HCT116 (cell line): ENCODE measurements at places on chromosomes 1 and 21.

GRCh38 chr21:21415741-21416140 lies 417.5 kb downstream of the NCAM2 start:
- no peak for DNase-seq

DNA sequence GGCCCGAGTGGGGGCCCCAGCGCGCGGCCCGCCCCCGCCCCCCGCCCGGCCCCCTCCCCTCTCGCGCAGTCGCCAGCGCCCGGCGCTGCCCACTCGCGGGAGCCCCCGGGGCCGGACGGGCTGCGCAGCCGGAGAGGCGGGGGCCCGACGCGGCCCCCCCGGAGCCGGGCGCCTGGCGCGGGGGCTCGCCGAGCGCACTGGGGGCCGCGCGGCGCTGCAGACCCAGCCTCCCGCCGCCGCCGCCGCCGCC lies 146 bp upstream of the ZNF362 start:
- no peak for DNase-seq

DNA sequence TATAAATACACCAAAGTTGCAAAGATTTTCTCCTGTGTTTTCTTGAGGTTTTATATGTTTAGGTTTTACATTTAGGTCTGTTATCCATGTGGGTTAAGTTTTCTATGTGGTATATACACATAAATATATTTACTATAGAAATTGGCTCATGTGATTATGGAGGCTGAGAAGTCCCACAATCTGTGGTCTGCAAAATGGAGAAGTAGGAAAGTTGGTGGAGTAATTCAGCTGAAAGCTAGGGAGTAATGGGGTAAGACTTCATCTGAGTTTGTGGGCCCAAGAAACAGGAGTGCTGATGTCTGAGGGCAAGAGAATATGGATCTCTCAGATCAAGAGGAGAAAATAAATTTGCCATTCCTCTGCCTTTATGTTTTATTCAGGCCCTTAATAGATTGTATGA lies 146.0 kb downstream of the GPATCH2 start:
- no peak for DNase-seq

GRCh38 chr1:241518476-241519307 lies 863 bp downstream of the FH start:
- no peak for DNase-seq

GRCh38 chr21:44919111-44919912 lies 1.4 kb downstream of the ITGB2 start:
- DNase-seq: no peak

DNA sequence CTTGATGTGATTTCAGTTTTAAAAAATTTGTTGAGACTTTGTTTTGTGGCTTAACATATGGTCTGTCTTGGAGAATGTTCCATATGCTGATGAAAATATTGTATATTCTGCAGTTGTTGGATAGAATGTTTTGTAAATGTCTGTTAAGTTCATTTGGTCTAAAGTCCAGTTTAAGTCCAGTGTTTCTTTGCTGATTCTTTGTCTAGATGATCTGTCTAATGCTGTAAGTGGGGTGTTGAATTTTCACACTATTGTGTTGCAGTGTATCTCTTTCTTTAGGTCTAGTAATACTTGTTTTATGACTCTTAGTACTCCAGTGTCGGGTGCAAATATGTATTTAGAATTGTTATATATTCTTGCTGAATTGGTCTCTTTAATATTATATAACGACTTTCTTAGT lies 10.9 kb upstream of the MPC2 start:
- no peak for DNase-seq

- no peak for DNase-seq
Measured at GRCh38 chr1:32179193-32179442, 357 bp upstream of the TXLNA start.

DNA sequence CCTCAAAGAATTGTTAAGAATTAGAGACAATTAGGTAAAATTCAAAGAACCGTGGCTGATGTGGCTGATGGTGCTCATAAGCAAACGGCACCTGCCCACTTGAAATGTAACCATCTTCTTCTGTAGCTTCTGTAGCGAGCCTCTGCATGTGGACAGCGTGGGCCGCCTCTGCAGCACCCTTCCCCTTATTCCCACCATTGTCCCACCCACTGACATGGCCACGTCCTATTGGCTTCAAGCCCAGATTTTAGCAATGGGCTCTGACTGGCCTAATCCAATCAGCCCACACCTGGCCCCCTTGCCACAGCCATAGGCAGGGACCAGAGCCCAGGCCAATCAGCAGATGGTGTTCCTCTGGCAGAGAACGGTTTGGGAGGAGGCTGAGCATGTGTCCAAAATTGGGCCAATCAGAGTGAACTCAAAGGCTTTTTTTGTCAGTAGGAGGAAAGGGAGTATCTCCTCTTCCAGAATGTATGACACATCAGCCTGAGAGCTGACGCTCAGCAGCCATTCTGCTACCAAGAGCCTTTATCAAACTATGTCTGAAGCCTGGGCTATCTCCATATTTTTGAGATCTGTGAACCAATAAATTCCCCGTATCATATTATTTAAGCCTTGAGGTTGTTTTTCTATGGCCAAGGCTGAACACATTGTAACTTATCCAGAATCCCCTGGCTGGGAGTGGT lies 518.5 kb downstream of the SMYD3 start:
- DNase-seq: no peak

GRCh38 chr1:179016706-179017382 lies 8.8 kb upstream of the FAM20B start:
- peak; percentile 93 for DNase-seq

GRCh38 chr1:153470707-153471106 lies 10.3 kb upstream of the S100A7 start:
- no peak for DNase-seq

- DNase-seq: no peak
Measured at GRCh38 chr1:217431395-217431794, 199.5 kb downstream of the GPATCH2 start.

GRCh38 chr1:53108646-53109580 lies 33.5 kb downstream of the SLC1A7 start:
- no peak for DNase-seq

GRCh38 chr1:240190881-240191401 lies 99.3 kb downstream of the FMN2 start:
- DNase-seq: no peak

- DNase-seq: no peak
Measured at GRCh38 chr1:156004843-156005584, 15.7 kb downstream of the SSR2 start.

- DNase-seq: peak; percentile 68
Measured at GRCh38 chr1:6601049-6601922, 1.4 kb downstream of the KLHL21 start.

DNA sequence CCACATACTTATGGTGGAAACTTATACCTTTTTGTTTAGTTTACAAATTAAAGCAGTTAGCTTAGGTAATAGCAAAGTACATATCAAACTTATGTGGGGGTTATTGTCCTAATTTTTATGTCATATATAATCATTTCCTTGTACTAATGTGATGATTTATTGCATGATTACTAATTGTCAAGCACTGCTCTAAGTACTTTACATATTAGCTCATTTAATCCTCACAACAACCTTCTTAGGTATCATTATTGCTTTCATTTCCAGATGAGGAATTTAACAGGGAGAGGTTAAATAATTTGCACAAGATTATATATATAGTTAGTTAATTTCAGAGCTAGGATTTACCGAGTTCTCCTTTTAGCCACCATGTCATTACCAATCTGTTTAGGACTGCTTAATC lies 11.9 kb upstream of the SSX2IP start:
- no peak for DNase-seq

DNA sequence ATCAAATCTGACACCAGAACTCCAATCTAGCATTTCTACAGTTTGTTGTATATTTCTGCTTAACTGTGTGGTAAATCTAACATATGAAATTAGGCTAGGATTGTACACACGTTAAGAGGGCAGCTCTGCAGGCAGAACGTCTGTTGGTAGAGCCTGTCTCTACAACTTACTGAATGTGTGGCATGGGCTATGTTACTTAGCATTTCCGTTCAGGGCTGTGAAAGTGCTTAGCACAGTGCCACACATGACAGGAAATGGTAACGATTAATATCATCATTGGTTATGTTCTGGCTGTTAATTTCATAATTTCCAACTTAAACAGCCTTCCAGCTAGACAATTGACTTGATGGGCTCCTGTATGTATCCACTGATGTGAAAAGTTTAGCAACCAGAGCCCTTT lies 9.6 kb upstream of the C8B start:
- no peak for DNase-seq

- DNase-seq: no peak
Measured at GRCh38 chr21:16842696-16843035, 670.2 kb upstream of the CXADR start.

GRCh38 chr21:38171723-38172344 lies 85.0 kb upstream of the KCNJ15 start:
- no peak for DNase-seq

DNA sequence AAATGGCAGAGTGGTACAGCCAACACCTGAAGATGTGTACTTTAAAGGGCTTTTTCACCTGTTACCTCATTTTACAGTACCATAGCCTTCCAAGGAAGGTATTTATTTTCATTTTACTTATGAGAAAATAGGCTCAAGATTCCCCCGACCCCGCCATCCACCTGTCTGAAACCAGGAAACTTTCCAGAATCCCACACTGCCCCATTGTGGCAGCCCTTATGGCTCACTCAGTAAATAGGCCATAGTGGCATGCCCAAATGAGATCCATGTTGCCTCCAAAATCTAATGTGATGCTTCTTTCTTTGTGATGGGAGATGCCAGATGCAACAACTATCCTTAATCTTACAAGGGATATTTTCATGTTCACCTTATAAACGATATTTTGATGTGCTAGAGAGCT lies 97.8 kb downstream of the EBNA1BP2 start:
- DNase-seq: peak; percentile 16

DNA sequence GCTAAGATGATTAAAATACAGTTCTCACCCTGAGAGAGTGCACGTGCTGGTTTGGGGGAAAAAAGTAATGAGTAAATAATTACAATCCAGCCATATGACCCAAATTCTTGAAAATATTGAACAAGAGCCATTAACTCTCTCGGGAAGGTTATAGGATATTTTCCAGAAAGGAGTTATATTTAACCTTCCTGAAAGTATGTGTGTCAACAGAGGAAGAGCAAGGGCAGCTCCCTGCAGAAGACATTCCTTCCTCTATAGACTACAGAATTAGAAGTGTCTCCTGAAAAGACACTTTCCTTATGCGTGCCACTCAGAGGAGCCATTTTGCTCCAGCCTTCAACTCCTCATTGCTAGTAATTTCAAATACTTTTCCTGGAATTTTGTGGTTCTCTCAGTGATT lies 648.7 kb downstream of the USP25 start:
- DNase-seq: no peak
